ENCODE measurements at places on chromosomes 6 and 20. TPM values are rescaled to one million over a fixed set of nuclear protein-coding genes. Genes with fewer than 3 reads are reported as not detected.

Gene CLPSL2
- total RNA-seq: not detected

Gene CASS4
- 12.4 TPM for total RNA-seq

Gene ANKEF1
- total RNA-seq: 5.0 TPM

Gene CUL7
- 77.9 TPM for total RNA-seq

Gene EYA2
- 1.5 TPM for total RNA-seq

Gene SIRPG
- not detected for total RNA-seq

Gene DSP
- total RNA-seq: 0.44 TPM

Gene FOXF2
- total RNA-seq: 55.7 TPM

Gene HLA-G
- not detected for total RNA-seq

Measured in smooth muscle cell of trachea (primary cell).